ENCODE measurements at places on chromosomes 4 and X. TPM values are rescaled to one million over a fixed set of nuclear protein-coding genes. Genes with fewer than 3 reads are reported as not detected.

The FMR1NB gene
- total RNA-seq = not detected

The WNK3 gene
- 1.3 TPM for total RNA-seq

The SCML2 gene
- 1.7 TPM for total RNA-seq

The BEX5 gene
- 4.9 TPM for total RNA-seq

The CT45A1 gene
- total RNA-seq = not detected

The NSUN7 gene
- total RNA-seq = 5.3 TPM

The ZMAT1 gene
- total RNA-seq = 3.4 TPM

The RIPPLY1 gene
- total RNA-seq = not detected

The NSG1 gene
- total RNA-seq = 0.86 TPM

The DRD5 gene
- total RNA-seq = not detected

The RAB39B gene
- total RNA-seq = 0.50 TPM

The CXCL13 gene
- 0.92 TPM for total RNA-seq

The H2BW2 gene
- total RNA-seq = not detected

The IL13RA2 gene
- total RNA-seq = 4.0 TPM

The NAP1L2 gene
- 2.5 TPM for total RNA-seq

The RNF212 gene
- 7.2 TPM for total RNA-seq

The TCEAL7 gene
- total RNA-seq = 3.5 TPM

The DCUN1D4 gene
- 31.6 TPM for total RNA-seq

The SULT1B1 gene
- 6.7 TPM for total RNA-seq

The TLR6 gene
- total RNA-seq = 6.6 TPM

The SATL1 gene
- not detected for total RNA-seq

The ESX1 gene
- not detected for total RNA-seq

The SPON2 gene
- 94.2 TPM for total RNA-seq

The SNX25 gene
- 122 TPM for total RNA-seq
